ENCODE measurements at places on chromosomes 16 and 17.

GRCh38 chr16:23424292-23424958, 28.6 kb downstream of the COG7 start:
- no peak for DNase-seq

GRCh38 chr17:59496178-59496577, 69.2 kb upstream of the DHX40 start:
- no peak for DNase-seq

- no peak for DNase-seq
Measured at GRCh38 chr16:88015806-88016140, 64.5 kb downstream of the BANP start.

- no peak for DNase-seq
Measured at GRCh38 chr16:73062743-73063733, 15.1 kb upstream of the ZFHX3 start.

GRCh38 chr17:444879-445454, 92.4 kb upstream of the RPH3AL start:
- DNase-seq, result no peak

GRCh38 chr16:87535855-87536794, 43.3 kb upstream of the ZCCHC14 start:
- DNase-seq, result no peak

DNA sequence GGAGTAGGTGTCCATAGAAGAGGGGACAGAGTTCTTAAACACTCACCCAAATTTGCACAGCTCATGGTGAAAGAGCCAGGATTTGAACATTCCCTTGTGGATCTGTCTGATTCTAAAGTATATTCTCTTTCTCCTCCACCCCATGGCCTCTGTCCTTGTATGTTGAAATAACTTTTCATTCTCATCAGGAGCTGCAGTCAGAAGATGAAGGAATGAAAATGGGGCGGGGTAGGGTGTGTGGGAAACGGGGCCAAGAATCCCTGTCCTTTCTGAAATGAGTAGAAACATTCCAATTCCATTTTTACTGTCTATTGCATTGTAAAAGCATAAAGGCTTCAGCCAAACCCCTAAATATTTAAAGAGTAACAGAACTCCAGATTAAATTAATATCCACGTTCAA, 42.8 kb downstream of the NOG start:
- no peak for DNase-seq

- DNase-seq, result no peak
Measured at GRCh38 chr17:45149669-45150664, 1.7 kb downstream of the HEXIM1 start.

DNA sequence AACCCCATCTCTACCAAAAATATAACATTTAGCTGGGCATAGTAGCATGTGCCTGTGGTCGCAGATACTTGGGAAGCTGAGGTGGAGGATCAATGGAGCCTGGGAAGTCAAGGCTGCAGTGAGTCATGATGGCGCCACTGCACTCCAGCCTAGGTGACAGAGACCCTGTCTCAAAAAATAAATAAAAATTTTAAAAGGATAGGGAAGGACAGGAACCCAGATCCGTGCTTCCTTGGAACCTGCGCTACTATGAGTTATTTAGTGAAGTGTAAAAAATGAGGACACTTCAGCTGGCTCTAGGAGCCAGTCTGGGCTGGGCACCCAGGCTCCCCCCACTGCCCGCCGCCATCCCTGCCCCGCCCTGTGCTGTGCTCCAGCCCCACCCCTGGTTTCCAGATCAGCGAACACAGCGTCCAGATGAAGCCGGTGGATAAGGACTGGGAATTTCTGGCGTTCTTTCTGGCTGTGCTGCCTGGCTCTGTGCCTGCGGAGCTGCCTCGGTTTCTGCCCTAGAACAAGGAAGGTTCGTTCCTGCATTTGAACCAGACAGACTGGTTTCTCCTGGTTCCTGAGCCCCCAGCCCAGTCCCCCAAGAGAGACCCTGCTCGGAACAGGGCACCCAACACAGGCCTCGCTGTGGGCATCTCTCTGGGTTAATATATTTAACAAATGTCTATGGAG, 18.5 kb downstream of the PLLP start:
- DNase-seq, result no peak

DNA sequence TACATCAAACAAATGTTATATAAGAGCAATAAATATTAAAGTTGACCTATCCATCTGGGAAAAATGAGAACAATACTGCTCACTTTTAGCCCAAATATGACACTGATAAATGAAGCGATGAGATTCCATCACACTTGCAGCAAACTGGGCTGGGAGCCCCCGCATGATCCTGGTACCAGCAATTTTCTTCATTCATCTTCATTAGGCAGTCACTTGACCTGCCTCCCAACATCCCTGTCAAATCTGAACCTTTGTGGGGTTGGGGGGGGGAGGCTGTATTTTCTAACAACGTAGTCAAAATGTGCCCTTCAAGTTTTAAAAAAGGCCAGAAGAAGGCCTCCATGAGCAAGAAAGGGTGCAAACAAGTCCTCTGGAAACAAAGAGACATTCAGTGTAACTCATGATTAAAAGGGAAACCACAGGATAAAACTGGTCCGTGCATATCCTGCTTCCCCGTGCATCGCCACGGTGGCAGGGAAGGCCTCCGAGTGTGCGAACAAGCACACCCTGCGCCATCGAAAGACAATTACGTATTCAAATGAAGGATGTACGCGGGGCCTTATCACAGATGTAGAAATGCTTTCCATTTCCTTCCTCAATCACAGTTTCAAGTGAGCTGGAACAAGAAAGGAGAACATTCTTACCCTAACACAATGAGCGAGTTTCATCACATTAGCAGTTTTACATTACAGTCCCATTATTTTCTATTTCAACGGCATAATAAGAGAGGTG, 48.4 kb downstream of the TOX3 start:
- DNase-seq, result no peak

GRCh38 chr16:73122604-73123391, 74.9 kb upstream of the ZFHX3 start:
- no peak for DNase-seq

DNA sequence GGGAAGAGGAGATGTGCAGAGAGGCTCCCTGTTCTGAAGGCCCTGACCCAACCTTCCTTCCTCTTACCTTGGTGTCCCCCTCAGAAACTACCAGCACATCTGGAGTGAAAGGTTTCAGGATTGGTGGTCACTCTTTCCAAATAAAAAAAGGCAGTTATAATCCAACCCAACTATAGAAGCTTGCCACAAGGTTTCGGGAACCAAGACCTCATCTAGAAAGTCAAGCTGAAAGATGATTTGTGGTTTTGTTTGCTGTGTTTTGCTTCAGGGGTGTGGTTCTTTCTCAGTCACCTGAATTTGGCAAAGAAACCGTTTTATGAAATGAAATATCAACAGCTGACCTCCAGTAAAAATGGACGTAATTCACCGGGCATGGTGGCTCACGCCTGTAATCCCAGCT, 19.3 kb downstream of the SHMT1 start:
- DNase-seq, result no peak

DNA sequence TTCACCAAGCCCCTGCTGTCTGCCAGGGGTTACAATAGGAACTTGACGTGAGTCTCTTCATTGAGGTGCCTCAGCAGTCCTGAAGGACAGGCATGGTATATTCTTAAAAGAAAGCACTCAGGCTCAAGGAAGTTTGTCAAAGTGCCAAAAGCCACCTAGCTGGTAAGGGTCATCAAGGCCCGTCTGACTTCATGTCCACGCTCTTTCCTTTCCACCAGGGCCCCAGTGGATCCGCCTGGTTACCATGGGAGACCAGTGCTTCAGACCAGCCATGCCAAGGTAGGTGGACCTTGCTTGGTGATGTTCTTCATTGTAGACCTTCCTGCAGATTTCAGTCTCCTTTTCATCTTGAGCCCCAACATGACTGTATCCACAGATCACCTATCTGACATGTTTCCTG, 27.6 kb upstream of the CCL1 start:
- no peak for DNase-seq
